NCI-H2081 treated with DMSO at 0.1 percent for 48 hours (cell line): ENCODE measurements at places on chromosomes 1 and 21.
A peak's percentile ranks its signal among the peaks of the same experiment; 100 is the strongest.

DNA sequence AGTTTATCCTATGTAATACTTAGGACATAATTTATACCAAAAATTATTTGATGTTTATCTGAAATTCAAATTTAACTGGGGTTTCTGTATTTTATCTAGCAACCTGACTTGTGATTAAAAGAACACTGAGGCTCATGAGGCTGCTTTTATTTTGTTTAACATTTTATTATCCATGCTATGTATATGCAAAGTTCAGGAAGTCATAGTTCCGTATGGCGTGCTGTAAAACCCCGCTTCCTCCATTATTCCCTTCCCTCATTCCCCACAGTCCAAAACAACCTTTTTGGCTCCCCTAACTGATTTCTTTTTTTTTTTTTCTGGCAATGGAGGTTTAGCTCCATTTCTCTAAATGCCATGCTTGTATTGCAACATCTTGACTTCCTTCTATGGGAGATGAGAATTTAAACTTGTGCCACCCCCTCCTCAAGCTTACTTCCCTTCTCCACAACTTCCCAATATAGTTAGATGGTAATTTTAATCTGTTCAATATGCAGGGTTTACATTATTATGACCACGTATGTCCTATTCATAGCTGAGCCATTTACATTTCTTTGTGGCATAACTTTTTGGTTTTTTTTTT is 138.0 kb upstream of the DNAH14 start:
- DNase-seq = no peak

- DNase-seq = no peak
These were observed 391.9 kb downstream of the SIPA1L2 start for GRCh38 chr1:232238009-232238408.

- DNase-seq = no peak
These were observed 37.6 kb downstream of the RGS8 start for GRCh38 chr1:182646739-182647138.

GRCh38 chr1:161989108-161989507 is 34.6 kb downstream of the OLFML2B start:
- DNase-seq = no peak

- no peak for DNase-seq
These were observed 140.2 kb downstream of the PRDM16 start for GRCh38 chr1:3209201-3209600.

- DNase-seq = no peak
These were observed at the start of gene KDF1 for GRCh38 chr1:26959722-26960624. KDF1 (minus strand) TSS chr1:26960468; CDS start chr1:26952380, 8,088 bp downstream.

DNA sequence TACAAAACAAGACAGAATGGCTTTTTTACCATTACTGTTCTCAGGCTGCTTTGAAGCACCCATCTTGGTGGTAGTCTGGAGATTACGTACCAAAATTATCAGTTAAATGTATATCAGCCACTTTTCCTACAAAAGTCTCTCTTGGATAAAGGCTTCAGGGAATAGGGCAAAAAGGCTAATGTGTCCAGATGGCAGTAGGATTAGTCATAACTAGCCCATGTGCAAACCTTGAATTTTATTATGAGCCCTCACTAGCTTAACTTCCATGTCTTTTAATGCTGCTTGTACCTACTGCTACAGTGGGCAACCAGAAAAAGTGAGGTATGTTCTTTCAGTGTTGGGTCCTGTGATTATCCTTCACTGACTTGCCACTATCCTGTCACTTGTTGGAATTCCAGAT is 51.0 kb downstream of the PLPPR4 start:
- DNase-seq = no peak

GRCh38 chr1:160797861-160798273 is 1.9 kb downstream of the LY9 start:
- no peak for DNase-seq

DNA sequence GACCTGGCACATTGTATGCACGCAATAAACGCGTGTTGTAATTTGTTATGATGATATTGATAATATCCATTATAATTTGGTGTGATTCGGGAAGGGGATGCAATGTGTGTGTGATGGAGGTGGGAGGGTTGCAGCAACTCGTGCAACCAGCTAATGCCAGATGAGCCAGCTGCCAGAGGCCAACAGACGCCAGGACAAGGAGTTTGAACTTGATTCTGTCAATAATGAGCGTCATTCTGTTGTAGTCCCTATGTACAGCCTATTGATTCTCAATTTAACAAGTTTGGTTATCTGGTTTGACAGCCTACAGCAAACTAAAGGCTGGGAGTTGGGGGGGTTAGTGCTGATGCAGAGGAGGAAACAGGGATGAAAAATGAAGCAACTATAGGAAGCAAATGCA is 35.5 kb downstream of the TIAM1 start:
- DNase-seq = no peak

GRCh38 chr1:161313554-161314200 is 504 bp upstream of the SDHC start:
- no peak for DNase-seq

GRCh38 chr1:21814241-21814918 is 2.3 kb downstream of the LDLRAD2 start:
- DNase-seq = no peak

- DNase-seq = no peak
These were observed 7.5 kb downstream of the TMEM9 start for GRCh38 chr1:201146626-201147390.

GRCh38 chr1:115980998-115981993 is 5.0 kb downstream of the SLC22A15 start:
- DNase-seq = no peak

- no peak for DNase-seq
These were observed 56.4 kb downstream of the KIRREL1 start for GRCh38 chr1:158049853-158050252.

- no peak for DNase-seq
These were observed 170.3 kb downstream of the ZC3H11B start for GRCh38 chr1:219442611-219443061.

DNA sequence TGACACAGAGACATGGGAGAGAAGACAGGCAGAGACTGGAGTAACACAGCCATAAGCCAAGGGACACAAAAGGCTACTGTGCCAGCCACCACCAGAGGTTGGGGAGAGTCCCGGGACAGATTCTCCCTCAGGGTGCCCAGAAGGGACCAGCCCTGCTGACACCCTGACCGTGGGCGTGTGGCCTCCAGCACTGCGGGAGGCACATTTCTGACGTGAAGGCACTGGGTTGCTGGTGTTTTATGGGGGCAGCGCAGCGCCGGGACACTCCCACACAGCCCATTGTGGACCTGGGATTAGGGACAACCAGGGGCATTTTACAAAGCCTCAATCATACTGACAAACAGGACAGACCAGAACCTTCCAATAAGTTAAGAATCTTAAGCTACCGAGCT is 26.2 kb downstream of the PRDM15 start:
- DNase-seq = no peak

DNA sequence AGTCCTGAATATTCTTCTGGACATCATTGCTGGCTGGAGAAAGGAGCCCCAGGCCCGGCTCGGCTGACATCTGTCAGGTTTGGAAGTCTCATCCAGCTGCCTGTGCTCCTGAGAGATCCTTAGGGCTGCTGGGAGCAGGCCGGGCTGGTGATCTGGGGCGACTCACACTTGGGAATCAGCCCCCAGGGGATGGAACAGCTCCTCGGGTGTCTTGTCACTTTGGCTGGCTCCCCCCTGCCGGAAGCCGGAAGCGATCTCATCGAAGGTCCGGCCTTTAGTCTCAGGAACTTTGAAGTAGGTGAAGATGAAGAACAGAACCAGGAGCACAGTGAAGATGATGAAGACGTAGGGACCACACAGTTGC is 31.8 kb downstream of the SLC2A1 start:
- no peak for DNase-seq

DNA sequence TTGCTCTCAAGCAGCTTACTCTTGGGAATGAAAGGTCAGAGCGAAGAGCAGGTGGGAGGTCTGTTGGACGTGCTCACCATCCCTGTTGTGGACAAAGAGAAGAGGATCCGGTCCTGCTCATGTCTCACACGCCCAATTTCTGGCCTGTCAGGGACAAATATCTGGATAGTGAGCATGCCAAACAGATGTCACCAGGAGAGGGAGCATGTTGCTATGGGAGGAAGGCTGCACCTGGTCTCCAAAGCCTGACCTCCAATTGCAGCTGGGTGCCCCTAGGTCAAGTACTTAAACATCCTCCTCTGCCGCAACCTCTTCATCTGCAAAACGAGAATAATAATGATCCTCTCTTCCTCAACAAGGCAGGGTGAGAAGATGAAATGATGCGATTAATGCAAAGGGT is 53.4 kb downstream of the DMRTA2 start:
- no peak for DNase-seq

DNA sequence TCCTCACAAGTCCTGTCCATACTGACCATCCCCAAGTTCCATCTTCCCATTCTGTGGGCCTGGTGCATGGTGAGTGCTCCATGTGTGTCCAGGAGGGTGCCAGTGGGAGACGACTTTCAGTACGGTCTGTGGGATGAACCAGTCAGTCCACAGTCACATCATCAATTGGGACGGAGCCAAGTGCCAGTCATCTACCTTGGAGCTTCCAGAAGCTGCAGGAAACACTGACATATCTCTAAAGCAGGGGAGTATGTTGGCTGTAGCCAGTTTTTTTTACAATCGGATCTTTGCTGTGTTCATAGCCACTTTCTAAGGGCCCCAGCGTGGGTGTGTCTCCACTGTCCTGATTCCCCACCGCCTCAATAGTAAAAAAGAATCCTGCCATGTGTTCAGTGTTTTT is 13.6 kb upstream of the TRIM17 start:
- DNase-seq = no peak

GRCh38 chr1:235336903-235337302 is 8.5 kb downstream of the GGPS1 start:
- DNase-seq = no peak

DNA sequence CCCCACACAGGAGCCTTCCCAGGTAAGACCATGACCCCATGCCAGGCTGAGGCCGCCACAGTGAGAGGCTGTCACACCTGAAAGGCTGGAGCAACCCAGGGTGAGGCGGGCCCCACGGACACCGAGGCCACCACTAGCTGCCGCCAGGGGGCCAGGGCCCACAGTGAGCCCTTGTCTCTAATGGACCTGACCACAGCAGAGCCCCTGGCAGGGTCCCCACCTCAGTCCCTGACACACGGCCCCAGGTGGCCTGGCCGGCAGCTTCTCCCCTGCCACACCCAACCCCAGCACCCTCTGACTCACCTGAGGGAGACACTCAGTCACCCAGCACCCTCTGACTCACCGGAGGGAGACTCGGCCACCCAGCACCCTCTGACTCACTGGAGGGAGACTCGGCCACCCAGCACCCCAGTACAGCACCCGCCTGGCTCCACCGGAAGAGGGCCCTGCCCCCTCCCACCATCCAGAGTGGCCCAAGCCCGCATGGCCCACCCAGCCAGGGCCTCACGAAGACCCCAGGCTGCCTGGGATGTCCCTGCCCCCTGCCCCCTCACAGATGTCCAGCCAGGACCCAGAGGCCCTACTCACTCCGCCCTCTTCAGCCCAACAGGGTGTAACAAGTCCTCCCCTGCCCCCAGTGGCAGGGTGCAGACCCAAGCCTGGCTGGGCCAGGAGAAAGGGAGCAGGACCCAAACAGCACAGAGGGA is 4.4 kb downstream of the DVL1 start:
- DNase-seq = no peak

- DNase-seq = no peak
These were observed 2102.9 kb downstream of the NCAM2 start for GRCh38 chr21:23101111-23101510.

DNA sequence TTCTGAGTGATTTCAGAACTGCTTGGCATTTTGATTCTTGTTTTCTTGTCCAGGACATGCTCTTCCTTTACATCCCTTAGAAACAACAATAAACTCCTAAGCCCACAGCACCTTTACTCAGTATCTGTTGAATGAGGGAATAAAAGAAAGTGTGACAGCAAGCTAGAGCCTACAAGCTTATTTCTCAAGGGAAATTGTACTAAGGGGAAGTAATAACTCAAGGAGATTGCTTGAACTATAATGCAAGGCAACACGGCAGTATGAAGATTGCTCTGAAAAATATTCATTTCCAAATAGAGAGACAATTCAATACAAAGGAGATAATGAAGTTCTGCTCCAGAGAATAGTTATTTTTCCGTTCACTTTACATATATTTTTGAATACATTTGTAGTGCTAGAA is 6.5 kb downstream of the OR6P1 start:
- no peak for DNase-seq

DNA sequence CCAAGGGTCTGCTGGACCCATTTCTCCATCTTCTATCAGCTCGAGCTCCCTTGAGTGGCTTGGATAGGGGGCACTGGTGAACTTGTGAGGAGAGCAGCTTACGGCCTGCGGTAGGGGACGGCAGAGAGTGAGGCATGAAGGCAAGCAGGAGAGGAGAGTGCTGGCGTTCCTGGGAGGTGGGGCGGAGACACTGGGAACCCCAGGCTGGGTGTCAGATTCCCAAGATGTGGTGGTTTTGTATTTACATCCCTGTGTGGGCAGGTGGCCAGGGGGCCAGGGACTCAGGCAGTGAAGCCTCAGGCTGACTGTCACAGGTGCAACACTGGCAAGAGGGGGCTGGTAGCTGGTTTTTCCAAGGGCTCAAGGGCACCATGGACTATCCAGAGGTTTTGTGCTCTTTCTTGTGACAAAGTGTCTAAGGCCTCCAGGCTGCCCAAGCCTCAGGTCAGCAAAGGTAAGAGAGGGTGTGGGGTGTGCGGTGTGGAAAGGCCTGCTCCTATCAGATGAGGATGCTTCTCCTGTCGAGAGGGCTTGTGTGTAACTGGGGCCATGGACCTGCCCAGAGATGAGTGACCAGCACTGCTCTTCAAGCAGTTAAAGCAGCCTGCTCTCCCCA is 45.1 kb upstream of the ROR1 start:
- no peak for DNase-seq

GRCh38 chr1:230575886-230576500 is 66.3 kb upstream of the COG2 start:
- no peak for DNase-seq

DNA sequence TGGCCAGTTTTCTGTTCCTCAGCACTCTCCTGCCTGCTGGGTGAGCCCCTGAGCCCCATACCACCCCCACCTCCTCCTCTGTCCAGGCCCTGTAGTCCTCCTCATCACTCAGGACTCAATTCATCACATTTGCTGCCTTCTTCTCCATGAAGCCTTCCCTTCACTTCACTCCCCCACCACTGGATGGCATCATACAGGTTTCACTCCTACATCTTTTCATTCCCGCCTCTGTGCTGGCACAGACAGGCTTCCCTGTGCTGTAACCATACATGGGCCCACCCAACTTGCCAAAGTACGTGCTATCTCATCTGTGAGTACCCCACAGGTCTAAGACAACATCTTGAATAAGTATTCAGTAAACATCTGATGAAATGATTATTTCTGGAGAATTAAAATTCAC is 56.9 kb downstream of the SLC45A1 start:
- no peak for DNase-seq

GRCh38 chr1:93675271-93675670 is 6.4 kb downstream of the BCAR3 start:
- DNase-seq = no peak

GRCh38 chr1:164813776-164814175 is 254.8 kb downstream of the PBX1 start:
- no peak for DNase-seq

- peak; percentile 61 for DNase-seq
These were observed 32.4 kb downstream of the GNB1 start for GRCh38 chr1:1858382-1859086.

GRCh38 chr1:30321246-30321910 is 402.0 kb downstream of the MATN1 start:
- no peak for DNase-seq

GRCh38 chr1:243312952-243313634 is 57.3 kb downstream of the SDCCAG8 start:
- DNase-seq = no peak

GRCh38 chr1:104467590-104467989 is 717.9 kb downstream of the AMY1C start:
- DNase-seq = no peak
